ENCODE measurements at places on chromosomes 5 and 9. TPM values are rescaled to one million over a fixed set of nuclear protein-coding genes. Genes with fewer than 3 reads are reported as not detected.

GRCh38 chr5:108911055-108911454 is 163.4 kb downstream of the FER start:
- H3K36me3 ChIP-seq: no peaks in the 10 kb centered on the region
- no peak for DNase-seq
- H3K27ac ChIP-seq: no peak overlapping the region
- no peaks in the 10 kb centered on the region for H3K4me1 ChIP-seq
- H3K4me3 ChIP-seq: no peak overlapping the region

GRCh38 chr5:75037106-75037505 is 15.3 kb downstream of the GCNT4 start:
- DNase-seq: no peak
- no peaks in the 10 kb centered on the region for H3K36me3 ChIP-seq
- no peak overlapping the region for H3K4me3 ChIP-seq
- H3K27me3 ChIP-seq: no peaks in the 10 kb centered on the region

DNA sequence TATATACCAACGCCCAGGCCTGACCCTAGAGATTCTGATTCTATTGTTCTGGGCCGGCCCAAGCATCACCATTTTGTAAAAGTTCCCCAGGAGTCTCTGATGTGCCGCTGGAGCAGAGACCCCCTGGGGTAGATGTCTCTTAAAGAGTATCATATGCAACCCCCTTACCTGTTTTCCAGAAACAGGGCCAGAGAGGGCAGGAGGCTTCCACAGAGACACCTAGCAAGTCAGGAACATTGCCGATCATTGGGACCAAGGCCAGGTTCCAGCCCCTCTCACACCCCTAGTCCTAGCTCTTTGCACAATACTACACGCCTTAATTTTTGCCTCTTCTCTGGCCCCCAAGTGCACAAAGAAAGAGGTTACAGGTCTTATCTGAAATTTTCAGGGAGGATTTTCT is 63.8 kb downstream of the TMOD1 start:
- no peak for DNase-seq
- no peak overlapping the region for H3K27ac ChIP-seq
- peaks cover 14% of the 10 kb centered on the region for H3K4me1 ChIP-seq
- no peak overlapping the region for H3K4me3 ChIP-seq

DNA sequence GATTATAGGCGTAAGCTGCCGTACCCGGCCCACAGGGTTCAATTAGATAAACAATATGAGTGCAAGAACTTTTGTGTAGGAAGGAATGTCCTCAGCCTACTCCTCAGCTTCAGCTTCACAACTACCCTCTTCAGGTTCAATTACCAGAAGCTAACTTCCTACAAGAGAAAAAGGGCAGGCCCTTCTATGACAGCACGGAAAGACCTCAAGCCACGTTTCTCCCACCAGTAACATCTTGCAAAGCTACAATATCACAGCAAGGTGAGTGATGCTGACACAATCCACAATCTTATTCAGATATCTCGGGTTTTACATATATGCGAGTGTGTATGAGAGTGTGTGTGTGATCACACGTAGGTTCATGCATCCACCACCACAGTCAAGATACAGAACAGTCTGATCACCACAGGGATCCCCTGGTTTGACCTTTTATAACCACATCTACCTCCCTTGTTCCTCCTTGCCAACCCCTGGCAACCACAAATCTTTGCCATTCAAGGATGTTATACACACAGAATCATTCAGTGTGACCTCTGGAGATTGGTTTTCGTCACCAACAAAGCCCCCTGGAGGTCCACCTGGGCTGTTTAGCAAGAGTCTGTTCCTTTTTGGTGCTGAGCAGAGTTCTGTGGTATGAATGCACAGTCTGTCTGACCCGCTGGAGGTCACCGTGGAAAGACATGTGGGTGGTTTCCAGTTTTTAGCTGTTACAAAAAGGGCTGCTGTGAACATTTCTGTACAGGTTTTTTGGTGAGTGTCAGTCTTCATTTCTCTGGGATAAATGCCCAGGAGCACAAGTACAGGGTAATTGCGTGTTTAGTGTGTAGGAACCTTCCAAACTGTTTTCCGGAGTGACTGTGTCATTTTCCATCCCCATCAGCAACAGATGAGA is 38.2 kb downstream of the IPPK start:
- H3K27ac ChIP-seq: no peak overlapping the region
- H3K36me3 ChIP-seq: peaks cover 65% of the 10 kb centered on the region
- H3K4me3 ChIP-seq: no peak overlapping the region
- H3K27me3 ChIP-seq: no peaks in the 10 kb centered on the region
- H3K4me1 ChIP-seq: no peaks in the 10 kb centered on the region

DNA sequence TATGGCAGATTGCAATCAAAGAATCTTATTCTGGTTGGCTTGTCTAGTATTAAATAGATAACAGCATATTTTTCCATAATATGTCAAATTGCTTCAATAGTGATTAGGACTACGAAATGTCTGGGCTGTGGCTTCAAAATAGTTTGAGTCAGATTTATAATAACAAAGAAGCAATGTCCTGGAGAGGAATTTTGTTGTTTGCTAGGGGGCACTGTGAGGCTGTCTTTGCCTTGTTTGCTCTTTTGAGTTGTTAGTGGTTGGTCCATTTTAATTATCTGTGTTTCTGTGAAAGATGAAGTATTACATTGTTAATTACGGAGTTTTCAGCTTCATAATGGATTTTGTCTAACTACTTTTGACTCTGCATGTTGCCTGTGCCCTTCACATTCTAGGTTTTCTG is 713.6 kb downstream of the TLE4 start:
- no peak for DNase-seq
- no peak overlapping the region for H3K4me3 ChIP-seq
- H3K4me1 ChIP-seq: no peaks in the 10 kb centered on the region
- no peak overlapping the region for H3K27ac ChIP-seq
- H3K27me3 ChIP-seq: no peaks in the 10 kb centered on the region

DNA sequence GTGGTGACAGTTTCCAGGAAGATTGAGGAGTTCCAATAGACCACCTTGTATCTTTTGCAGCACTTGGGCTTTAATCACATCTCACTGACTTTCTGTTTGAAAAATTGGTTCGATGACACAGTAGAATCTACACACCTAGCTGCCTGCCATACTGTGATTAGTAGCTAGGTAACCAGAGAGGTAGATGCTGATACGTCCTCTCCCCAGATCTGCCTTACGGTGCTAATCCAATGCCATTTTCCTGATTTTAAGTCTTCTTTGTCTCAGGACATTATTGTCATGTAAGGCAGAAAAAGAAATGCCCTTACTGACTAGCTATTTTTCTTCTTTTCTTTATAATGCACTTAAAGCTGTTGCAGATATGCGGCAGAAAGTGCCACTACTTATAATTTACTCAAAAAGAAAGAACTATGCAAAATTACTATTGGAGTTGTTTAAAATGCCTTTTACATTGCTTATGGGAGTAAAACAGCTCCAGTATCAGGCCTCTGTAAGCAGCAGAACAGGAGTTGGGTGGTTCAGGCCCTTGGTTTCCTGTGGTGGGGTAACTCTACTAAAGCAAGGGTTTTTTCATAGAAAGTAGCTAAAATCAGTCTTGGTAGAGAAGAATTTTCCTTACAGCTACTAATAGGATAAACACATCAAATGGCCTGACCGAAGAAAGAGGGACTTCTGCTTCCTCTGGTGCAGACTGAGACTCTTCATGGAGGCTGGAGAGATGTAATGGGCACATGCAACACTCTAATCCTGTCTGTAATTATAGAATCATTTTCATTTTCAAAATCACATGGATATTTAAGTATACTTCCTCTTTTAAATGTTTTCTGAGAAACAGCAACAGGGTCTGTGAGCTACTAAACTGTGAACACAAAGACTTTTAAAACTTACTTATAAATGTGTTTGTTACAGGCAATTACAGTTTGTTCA is 177.2 kb downstream of the MAPKAP1 start:
- no peak overlapping the region for H3K27ac ChIP-seq
- peaks cover 6% of the 10 kb centered on the region for H3K4me1 ChIP-seq
- no peak overlapping the region for H3K4me3 ChIP-seq
- no peaks in the 10 kb centered on the region for H3K36me3 ChIP-seq
- no peak for DNase-seq

F2RL1 gene
- 5.9 TPM for total RNA-seq

EQTN gene
- not detected for total RNA-seq

C9 gene
- total RNA-seq: 0.27 TPM

All from lower lobe of right lung (tissue), 2 donors.